ENCODE measurements at places on chromosomes 5 and 9. TPM values are rescaled to one million over a fixed set of nuclear protein-coding genes. Genes with fewer than 3 reads are reported as not detected.

The NUDT12 gene
- total RNA-seq = 0.57 TPM

GRCh38 chr9:98838868-98839565, 31.5 kb downstream of the GALNT12 start:
- no peaks in the 10 kb centered on the region for H3K27me3 ChIP-seq
- peak overlapping the region; percentile 24 for H3K27ac ChIP-seq
- H3K36me3 ChIP-seq = peaks cover 17% of the 10 kb centered on the region
- H3K4me1 ChIP-seq = no peaks in the 10 kb centered on the region

DNA sequence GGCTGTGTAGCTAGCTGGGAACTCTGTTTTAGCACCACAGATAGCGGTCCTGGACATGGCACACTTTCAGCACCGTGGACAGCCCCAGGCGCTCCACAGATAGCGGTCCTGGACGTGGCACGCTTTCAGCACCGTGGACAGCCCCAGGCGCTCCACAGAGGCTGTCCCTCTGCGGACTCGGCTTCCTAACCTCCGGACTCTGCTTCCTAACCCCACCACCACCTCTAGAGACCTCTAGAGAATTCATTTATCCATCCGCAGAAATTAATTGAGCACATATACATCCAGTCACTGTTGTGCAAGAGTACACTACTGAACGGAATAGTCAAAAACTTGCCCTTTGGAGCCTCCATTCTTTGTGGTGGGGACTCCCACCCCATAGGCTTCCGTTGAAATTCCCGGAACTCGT, 27.4 kb downstream of the UNC5A start:
- H3K4me3 ChIP-seq = no peak overlapping the region
- peak; percentile 40 for DNase-seq
- peaks cover 51% of the 10 kb centered on the region for H3K27me3 ChIP-seq
- H3K4me1 ChIP-seq = no peaks in the 10 kb centered on the region
- H3K36me3 ChIP-seq = no peaks in the 10 kb centered on the region

GRCh38 chr5:122415030-122415800, 103.2 kb downstream of the SNCAIP start:
- no peak overlapping the region for H3K4me3 ChIP-seq
- peaks cover 2% of the 10 kb centered on the region for H3K36me3 ChIP-seq
- DNase-seq = no peak
- no peak overlapping the region for H3K27ac ChIP-seq
- H3K27me3 ChIP-seq = peaks cover 7% of the 10 kb centered on the region

The RHOBTB3 gene
- total RNA-seq = 0.92 TPM

GRCh38 chr5:113140837-113141671, 164.5 kb downstream of the DCP2 start:
- no peak overlapping the region for H3K4me3 ChIP-seq
- H3K27me3 ChIP-seq = no peaks in the 10 kb centered on the region
- peaks cover 2% of the 10 kb centered on the region for H3K4me1 ChIP-seq
- no peak for DNase-seq
- no peak overlapping the region for H3K27ac ChIP-seq

GRCh38 chr9:2213830-2214468, 198.8 kb downstream of the SMARCA2 start:
- H3K27ac ChIP-seq = no peak overlapping the region
- no peaks in the 10 kb centered on the region for H3K27me3 ChIP-seq
- no peak overlapping the region for H3K4me3 ChIP-seq
- peaks cover 2% of the 10 kb centered on the region for H3K36me3 ChIP-seq
- DNase-seq = no peak
- no peaks in the 10 kb centered on the region for H3K4me1 ChIP-seq

DNA sequence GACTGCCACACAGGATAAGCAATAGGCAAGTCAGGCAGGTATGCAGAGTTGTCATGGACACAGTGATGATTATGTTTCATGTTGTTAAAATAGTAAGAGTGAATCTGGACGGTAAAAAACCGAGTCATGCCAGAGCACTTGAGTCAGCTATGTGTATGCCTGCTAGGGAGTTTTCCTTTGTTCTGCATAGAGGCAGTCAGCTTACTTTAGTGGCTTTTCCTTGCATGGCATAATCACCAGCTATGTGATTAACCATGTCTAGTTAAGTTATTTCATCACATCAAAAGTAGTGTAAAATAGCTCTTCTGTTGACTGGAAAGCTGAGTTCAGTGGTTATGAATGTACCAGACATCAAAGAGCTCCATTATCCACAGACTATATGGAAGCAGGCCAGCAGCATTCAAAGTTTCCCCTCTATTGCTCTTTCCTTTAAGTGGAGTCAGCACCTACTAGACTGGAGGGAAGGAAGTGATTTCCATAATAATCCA, 989.8 kb downstream of the TLE1 start:
- no peak overlapping the region for H3K4me3 ChIP-seq
- no peak overlapping the region for H3K27ac ChIP-seq
- DNase-seq = no peak
- H3K4me1 ChIP-seq = no peaks in the 10 kb centered on the region
- no peaks in the 10 kb centered on the region for H3K27me3 ChIP-seq

DNA sequence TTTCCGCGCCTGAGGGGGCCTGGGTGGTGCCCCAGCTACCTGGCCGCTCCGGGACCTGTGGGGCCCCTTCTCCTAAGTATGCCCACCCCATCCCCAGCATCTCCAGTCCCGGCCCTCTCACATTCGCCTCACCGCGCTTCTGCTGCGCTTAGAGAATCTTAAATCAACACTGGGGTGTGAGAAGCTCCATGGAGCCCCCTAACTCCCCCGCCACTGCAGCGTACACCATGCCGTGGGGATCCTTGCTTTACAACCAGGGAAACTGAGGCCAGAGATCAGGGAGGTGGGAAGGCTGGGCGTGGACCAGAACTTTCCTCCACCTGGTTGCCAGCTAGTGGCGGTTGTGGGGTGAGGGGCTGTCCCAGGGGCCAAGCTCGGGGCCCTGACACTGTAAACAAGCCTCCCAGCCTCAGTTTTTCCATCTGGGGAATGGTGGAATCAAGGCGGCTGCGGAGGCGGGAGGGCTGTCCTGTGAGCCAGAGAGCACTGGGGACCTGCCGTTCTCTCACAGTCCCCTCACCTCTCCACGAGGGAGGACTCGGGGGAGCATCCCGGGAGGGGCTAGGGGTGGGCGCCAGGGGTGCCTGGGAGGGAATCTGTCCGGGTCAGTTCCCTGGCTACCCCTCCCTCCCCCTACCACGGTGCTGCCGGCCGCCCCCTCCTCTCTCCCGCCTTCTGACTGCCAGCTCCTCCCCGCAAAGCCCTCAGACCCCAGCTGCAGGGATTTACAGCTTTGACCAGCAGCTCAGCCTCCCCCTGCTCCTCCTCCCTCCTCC, 161.2 kb downstream of the C9orf50 start:
- no peak for DNase-seq
- H3K4me1 ChIP-seq = peaks cover 20% of the 10 kb centered on the region
- peak overlapping the region; percentile 94 for H3K27ac ChIP-seq
- H3K4me3 ChIP-seq = peak overlapping the region; percentile 87
- H3K36me3 ChIP-seq = no peaks in the 10 kb centered on the region
- no peaks in the 10 kb centered on the region for H3K27me3 ChIP-seq

DNA sequence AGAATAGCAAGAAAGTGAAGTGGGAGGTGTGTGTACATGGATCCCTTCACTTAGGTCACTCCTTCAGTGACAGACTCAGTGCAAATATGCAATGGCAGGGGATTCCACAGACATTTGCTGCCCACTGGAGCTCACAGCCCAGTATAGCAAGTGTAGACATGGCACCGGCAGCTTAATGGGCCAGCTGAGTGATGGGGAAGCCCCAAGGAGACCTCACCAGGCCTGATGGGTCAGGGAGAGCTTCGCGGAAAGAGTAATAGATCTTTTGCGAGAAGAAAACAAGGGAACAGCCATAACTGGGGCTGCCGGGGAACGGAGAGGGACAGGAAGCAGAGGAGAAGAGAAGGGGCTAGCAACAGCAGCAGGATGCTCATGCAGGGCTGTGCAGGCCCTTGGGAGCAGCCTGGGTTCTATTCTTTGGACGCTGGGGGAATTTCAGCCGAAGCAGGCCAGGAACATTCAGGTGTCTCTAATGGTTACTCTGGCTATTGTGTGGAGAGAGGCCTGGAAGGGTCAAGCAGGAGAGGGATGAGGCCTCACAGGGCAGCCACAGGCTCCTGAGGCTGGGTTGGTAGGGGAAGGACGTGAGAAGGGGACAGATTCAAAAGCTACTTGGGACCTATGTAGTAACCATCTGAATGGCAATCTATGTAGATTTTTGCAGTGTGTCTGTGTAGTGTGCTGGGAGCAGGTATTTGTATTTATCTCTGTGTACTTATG, 27.0 kb downstream of the TCF7 start:
- no peaks in the 10 kb centered on the region for H3K27me3 ChIP-seq
- H3K36me3 ChIP-seq = peaks cover 16% of the 10 kb centered on the region
- H3K4me1 ChIP-seq = peaks cover 46% of the 10 kb centered on the region
- H3K27ac ChIP-seq = peak overlapping the region; percentile 100

DNA sequence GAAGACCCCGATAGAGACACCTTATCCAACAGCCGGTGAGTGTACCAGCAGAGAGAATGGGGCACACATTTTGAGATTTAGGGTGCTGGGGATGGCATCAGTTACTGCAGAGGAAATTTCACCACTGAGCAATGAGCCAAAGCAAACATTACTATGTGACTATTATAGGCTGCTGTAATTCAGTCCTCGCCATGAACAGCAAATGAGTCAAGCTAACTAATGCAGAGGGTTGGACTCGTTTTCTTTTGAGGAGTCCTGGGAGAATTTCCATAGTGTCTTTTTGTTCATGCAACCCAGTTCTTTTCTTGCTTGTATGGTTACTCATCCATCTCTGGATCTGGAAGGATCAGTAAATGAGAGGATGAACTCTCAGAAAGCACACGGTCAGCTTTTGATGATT, 323.8 kb downstream of the PSAT1 start:
- H3K36me3 ChIP-seq = no peaks in the 10 kb centered on the region
- DNase-seq = no peak
- H3K4me3 ChIP-seq = no peak overlapping the region
- H3K27me3 ChIP-seq = no peaks in the 10 kb centered on the region
- H3K27ac ChIP-seq = no peak overlapping the region

GRCh38 chr5:15487228-15487627, 12.8 kb upstream of the FBXL7 start:
- H3K4me3 ChIP-seq = no peak overlapping the region
- no peaks in the 10 kb centered on the region for H3K27me3 ChIP-seq
- DNase-seq = no peak
- H3K27ac ChIP-seq = no peak overlapping the region

- no peak overlapping the region for H3K27ac ChIP-seq
- no peaks in the 10 kb centered on the region for H3K36me3 ChIP-seq
- peaks cover 35% of the 10 kb centered on the region for H3K27me3 ChIP-seq
- DNase-seq = no peak
- H3K4me3 ChIP-seq = no peak overlapping the region
Observed at GRCh38 chr5:59276917-59277372, 616.6 kb downstream of the PDE4D start.

The PRDM12 gene
- not detected for total RNA-seq

GRCh38 chr9:134916161-134916665, 1.5 kb downstream of the FCN1 start:
- H3K4me3 ChIP-seq = no peak overlapping the region
- H3K36me3 ChIP-seq = no peaks in the 10 kb centered on the region
- no peaks in the 10 kb centered on the region for H3K4me1 ChIP-seq
- H3K27me3 ChIP-seq = peaks cover 34% of the 10 kb centered on the region

The SPAG8 gene
- total RNA-seq = 0.81 TPM

DNA sequence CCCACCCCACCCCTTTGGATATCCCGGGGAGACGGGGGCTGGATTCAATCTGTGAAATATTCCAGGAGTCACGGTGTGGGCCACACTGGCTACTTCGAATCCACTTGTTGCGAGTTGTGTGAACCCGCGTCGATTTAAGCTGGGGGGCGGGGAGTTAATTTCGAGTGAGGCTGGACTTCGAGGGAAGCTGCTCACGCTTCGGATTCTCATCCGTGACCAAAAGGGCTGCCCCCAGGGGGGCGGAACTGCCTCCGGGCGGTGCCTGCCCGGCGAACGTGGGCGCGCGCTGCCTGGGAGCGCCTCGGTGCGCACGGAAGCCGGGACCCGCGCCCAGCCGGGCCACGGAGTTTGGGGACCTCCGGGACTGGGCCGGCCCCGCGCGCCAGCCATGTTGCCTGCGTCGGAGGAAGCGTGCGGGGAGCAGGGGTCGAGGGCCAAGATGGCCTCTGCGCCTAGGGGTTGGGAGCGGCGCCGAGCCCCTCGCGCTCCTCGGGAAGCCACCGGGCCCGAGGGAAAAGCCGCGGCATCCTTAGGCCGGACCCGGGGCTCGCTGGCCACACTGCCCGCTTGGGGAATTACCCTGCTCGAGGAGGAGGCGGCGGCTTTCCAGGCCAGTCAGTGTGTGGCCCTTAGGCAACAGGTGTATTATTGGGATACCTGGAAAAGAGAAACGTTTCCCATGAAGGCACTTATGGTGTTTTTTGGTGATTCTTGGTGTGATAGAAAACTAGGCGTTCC, 975 bp downstream of the OCLN start:
- peaks cover 2% of the 10 kb centered on the region for H3K36me3 ChIP-seq
- H3K4me1 ChIP-seq = peaks cover 10% of the 10 kb centered on the region
- peaks cover 68% of the 10 kb centered on the region for H3K27me3 ChIP-seq
- no peak for DNase-seq
- H3K27ac ChIP-seq = no peak overlapping the region
- H3K4me3 ChIP-seq = peak overlapping the region; percentile 79

GRCh38 chr5:131180407-131180806, 9.7 kb downstream of the LYRM7 start:
- DNase-seq = no peak
- H3K27ac ChIP-seq = no peak overlapping the region
- H3K4me3 ChIP-seq = no peak overlapping the region
- peaks cover 13% of the 10 kb centered on the region for H3K36me3 ChIP-seq

GRCh38 chr5:93532370-93532769, 48.6 kb downstream of the NR2F1-AS1 start:
- no peak for DNase-seq
- no peak overlapping the region for H3K4me3 ChIP-seq
- H3K36me3 ChIP-seq = no peaks in the 10 kb centered on the region
- H3K27ac ChIP-seq = no peak overlapping the region
- H3K4me1 ChIP-seq = no peaks in the 10 kb centered on the region

GRCh38 chr9:117926031-117926658, 221.9 kb downstream of the TLR4 start:
- no peak overlapping the region for H3K4me3 ChIP-seq
- H3K4me1 ChIP-seq = no peaks in the 10 kb centered on the region
- DNase-seq = no peak

- H3K4me1 ChIP-seq = no peaks in the 10 kb centered on the region
- no peaks in the 10 kb centered on the region for H3K27me3 ChIP-seq
Observed at GRCh38 chr9:117622347-117622746, 81.9 kb upstream of the TLR4 start.

Data from T-helper 17 cell (primary cell).